ENCODE measurements at places on chromosomes 16 and 17. TPM values are rescaled to one million over a fixed set of nuclear protein-coding genes. Genes with fewer than 3 reads are reported as not detected.

Gene TPSG1
- total RNA-seq = not detected

Gene FGF11
- 2.1 TPM for total RNA-seq

Gene ITPRIPL2
- 63.5 TPM for total RNA-seq

Gene ALOX12B
- 0.11 TPM for total RNA-seq

Gene GRIN2A
- total RNA-seq = 0.21 TPM

Gene FOXN1
- total RNA-seq = 0.11 TPM

DNA sequence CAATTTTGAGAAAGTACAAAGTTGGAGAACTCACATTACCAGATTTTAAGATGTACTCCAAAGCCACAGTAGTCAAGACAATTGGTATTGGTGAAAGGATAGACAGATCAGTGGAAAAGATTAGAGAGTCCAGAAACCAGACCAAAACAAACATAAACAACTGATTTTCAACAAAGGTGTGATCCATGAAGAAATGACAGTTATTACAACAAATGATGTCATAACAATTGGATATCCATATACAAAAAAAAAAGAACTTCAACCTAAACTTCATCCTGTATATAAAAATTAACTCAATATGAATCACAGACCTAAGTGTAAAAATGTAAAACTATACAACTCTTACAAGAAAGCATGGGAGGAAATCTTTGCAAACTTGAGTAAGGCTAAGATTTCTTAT lies 8.4 kb downstream of the CEP112 start:
- no peak for DNase-seq

DNA sequence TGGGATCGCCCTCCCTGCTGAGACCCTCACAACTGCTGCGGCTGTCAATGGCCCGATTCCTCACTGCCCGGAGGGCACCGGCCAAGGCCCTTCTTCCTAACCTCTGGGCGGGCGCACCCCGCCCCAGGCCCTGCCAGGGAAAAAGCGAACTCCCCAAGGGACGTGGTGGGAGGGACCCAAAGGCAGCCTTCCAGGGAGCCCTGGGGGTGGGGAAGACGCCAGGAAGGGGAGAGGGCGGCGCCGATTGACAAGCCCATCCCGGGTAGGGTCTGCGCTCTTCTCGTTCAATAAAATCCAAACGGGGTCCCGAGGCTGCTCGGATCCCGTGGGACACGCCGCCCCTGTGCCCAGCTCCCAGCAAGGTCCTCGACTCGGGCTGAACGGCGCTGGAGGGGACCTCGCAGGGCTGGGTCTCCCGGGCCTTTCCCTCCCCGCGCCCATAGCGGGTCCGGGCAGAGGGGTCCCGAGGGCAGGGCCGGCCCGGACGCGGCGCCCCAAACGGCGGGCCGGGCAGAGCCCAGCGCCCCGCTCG lies 416 bp downstream of the KIFC3 start:
- DNase-seq = no peak

DNA sequence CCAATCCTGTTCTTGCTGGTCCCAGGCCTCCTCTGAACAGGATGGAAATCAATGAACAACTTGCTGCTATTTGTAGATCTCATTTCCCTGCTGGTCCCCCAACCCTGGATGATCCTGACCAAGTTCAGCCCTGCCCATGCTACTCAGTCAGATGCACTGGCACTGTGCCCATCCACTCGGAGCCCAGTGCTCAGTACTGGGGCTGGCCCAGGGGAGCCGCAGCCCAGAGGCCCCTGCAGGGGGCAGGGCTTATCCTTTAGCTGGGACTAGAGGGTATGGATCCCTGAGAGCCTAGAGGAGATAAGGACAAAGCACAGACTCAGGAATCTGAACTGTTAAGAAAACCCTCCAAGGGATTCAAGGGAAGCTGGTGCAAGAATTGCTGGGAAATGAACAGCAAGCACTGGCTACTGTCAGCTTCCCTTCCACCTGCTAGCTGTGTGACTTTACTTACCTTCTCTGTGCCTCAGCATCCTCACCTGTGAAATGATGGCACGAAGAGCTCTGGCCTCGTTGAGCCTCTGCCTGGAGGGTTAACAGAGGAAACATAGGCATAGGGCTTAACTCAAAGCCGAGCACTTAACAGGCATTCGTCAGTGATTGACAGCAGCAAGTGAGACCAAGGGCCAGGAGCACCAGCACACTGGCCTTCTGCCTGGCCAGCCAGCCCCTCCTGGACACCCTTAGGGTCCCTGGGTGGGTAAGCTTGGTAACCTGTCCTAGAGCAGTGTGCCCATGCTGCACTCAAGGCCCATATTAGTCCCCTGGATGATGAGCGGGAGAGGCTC lies 29.8 kb upstream of the C1QL1 start:
- DNase-seq = no peak

DNA sequence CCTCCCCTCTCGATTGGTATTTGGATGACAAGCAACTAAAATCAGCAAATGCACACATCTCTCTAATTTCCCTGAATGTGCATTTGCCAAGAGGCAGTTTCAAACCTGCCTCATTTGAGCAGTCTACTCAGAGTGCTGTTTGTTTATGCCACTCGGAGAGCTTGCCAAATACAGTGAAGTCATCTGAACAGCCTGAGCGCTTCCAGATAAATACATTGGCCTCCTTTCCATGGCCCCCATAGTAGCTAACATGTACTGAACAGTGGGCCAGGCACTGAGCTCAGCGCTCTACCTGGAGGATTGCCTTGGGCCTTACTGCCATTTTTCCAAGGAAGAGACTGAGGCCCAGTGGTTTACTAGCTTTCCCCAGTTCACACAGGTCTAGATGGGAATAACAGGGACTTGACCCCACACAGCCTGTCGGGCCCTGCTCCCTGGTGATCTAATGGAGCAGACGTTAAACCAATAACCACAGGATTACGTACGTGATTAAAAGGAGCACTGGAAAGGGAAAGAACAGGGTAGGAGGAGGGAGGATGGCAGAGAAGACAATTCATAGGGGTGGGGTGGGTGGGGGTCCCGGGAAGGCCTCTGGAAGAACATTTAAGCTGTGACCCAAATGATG lies 18.7 kb upstream of the ANKRD40CL start:
- DNase-seq = peak; percentile 72

- DNase-seq = no peak
Observed at GRCh38 chr16:24986512-24987303, 28.5 kb downstream of the ARHGAP17 start.

GRCh38 chr17:17416007-17416399 lies 60.8 kb upstream of the MED9 start:
- DNase-seq = no peak

GRCh38 chr16:59605706-59606105 lies 871.6 kb upstream of the GOT2 start:
- DNase-seq = no peak

DNA sequence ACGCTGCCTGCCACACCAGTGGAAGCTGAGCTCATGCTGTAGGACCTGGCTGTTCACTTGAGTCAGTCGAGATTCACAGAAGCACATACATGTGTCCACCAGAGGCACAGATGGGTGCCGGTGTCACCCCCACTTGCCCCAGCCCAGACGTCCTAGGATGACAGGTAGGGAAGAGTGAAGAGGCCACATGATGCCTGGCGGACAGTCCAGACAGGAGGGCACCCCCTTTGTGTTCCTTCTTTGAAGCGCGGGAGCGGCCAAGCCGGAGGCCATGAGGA lies 8.8 kb downstream of the UBE2I start:
- no peak for DNase-seq

- DNase-seq = no peak
Observed at GRCh38 chr16:48153774-48154173, 2.0 kb downstream of the ABCC12 start.

DNA sequence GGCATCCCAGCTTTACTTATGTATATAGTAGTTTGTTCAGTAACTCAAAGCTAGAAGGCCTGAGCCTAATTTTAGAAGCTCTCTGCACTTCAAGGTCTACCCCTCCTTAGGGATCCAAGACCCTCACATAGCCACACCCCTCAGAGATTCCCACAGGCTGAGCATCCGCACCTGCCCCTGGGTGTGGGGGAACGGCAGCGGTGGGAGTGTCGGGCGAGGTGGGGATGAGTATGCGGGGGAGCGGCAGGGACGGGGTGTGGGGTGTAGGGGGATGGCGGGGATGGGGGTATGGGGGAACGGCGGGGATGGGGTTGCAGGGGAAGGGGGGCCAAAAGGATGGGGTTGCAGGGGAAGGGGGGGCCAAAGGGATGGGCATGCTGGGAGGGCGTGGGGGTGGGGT lies 24.9 kb upstream of the BEAN1 start:
- DNase-seq = no peak

DNA sequence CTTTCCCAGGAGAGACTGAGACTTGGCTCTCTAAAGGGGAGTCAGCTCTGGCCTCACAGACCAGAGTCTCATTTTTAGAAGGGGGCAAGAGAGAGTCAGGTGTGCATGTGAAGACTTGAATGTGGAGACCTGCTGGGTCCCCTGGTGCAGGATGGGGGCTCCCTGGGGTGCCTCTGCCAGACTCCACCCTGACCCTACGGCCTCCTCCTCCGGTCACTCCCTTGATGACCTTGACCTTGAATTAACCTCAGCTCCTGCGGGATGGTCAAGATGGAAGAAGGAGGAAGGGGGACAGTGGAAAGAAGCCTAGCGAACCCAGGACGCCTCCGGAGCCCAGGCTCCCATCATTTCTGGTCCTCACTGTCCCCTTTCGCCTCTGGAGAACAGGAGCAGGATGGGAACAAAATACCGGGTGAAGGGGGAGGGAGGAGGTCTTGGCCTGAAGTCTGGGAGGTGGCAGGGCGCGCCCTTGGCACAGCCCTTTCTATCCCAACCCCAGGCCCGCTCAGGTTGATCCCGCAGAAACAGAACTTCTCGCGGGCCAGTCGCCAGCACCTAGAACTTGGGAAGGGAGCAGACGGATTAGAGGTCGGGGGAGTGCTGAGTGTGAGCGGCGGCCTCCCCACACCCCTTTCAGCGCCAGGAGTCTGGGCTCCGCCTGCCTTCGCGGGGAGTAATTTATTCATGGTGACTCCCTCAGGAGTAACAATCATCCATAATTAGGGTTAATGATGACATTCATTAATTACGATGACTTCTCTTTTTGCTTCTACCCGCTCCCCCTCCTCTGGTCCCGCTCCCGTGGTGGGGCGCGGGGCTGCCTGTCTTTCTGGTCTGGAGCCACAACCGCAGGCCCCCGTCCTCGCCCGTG lies 1.6 kb downstream of the STAC2 start:
- DNase-seq = no peak

DNA sequence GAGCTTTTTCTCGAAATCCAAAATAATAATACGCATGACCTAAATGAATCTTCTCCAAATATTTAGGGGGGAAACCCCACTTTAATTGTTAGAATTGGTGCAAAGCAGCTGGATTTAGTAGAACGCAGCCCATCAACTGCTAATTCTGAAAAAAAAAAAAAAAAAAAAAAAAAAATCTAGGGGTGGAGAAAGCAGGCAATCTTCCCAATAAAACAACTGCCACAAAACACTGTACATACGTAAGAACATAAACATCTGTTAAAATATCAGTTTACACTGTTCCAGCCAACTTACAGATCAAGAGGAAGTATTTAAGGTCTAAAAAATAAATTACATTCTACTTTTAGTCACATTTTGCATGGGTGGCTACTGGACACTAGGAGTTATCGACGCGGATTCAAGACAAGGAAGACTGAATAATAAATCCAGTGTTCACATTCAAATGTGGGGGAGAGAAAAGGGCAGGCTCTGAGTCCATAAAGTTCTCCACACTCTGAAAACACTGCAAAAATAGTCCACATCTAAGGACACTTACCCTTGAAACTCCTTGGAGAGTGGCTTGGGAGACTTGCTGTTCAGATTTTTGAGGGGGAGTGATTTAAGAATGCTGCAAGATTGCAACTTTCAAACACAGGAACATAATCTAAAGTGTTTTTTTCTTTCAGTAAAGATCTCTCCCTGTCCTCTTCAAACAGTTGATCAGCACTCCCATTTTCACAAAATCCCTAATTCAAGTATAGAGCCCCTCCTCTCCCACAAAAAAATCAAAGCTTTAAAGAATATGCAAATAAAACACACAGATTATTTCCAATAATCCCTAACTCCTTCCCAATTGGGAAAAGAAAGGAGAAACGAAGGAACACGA lies 1.3 kb downstream of the APPBP2 start:
- peak; percentile 20 for DNase-seq

DNA sequence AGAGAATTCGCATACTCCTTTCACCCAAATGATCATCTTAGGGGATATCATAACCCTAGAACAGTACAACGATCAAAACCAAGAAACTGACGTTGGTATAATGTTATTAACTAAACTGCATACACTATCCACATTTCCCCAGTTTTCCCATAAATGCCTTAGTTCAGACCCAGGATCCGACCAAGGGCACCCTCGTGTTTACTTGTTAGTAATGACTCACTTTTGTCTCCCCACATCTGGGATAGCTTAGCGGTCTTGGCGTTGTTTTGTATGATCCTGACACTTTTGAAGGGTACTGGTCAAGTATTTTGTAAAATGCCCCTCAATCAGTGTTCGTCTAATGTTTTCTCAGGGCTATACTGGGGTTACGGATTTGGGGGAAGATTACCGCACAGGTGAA lies 8.0 kb downstream of the HS3ST3A1 start:
- no peak for DNase-seq

GRCh38 chr17:20993863-20994778 lies 48.7 kb downstream of the USP22 start:
- DNase-seq = no peak

DNA sequence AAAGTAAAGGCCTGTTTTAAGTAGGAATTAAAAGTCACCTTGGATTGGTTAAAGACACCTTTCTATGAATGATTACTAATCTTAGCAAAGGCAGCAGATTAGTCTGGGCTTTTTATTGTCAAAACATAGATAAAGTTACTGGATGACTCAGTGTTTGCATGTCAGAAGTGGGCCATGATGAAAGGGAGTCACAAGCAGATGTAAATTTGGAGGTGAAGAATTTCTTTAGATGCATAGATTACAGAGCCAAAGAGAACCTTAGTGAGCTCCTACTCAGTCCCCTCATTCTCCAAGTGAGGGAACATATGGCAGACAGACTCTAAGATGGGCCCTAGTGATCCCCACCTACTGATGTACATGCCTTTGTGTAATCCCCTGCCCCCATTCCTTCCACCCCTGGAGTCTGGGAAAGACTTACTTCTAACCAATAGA lies 124.5 kb downstream of the HS3ST3A1 start:
- DNase-seq = no peak

GRCh38 chr16:1073566-1074378 lies 1.2 kb downstream of the SSTR5 start:
- no peak for DNase-seq

- no peak for DNase-seq
Observed at GRCh38 chr17:15955793-15956541, 11.0 kb downstream of the ADORA2B start.

- no peak for DNase-seq
Observed at GRCh38 chr17:53629188-53629587, 193.5 kb upstream of the KIF2B start.

- DNase-seq = peak; percentile 58
Observed at GRCh38 chr17:15377616-15378015, 36.2 kb upstream of the TEKT3 start.

DNA sequence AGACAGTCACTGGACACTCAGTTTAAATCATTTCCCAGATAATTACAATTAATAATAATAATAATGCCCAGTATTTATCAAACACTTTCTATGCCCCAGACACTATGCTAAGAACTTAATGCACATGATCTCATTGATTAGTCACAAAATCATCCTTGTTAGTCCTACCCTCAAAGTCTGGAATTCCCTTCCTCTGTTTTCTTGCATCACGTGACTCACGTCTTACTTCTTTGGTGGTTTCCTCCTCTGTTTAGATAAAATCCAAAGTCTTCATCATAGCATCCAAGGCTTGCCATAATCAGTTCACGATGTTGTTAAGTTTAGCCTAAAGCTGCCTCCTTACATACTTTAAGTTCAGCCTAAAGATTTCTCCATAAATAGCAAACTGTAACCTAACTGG lies 471.9 kb downstream of the PMP22 start:
- DNase-seq = no peak

All from urinary bladder (tissue), 4 donors.